ENCODE measurements at places on chromosomes 16 and 17.

GRCh38 chr16:86388976-86389375 lies 121.4 kb upstream of the FOXF1 start:
- no peak for DNase-seq

- DNase-seq, result no peak
Observed at GRCh38 chr17:69908626-69909368, 166.2 kb upstream of the KCNJ16 start.

GRCh38 chr17:19513897-19514488 lies 19.7 kb upstream of the SLC47A1 start:
- peak; percentile 22 for DNase-seq

- no peak for DNase-seq
Observed at GRCh38 chr17:61464843-61465180, 12.6 kb downstream of the TBX4 start.

GRCh38 chr17:17416007-17416399 lies 60.8 kb upstream of the MED9 start:
- DNase-seq, result no peak

- no peak for DNase-seq
Observed at GRCh38 chr16:57818377-57819064, 16.2 kb upstream of the KIFC3 start.

- DNase-seq, result peak; percentile 28
Observed at GRCh38 chr16:46908540-46909372, 24.6 kb downstream of the GPT2 start.

- DNase-seq, result no peak
Observed at GRCh38 chr16:31090540-31090939, 1.8 kb upstream of the PRSS53 start.

DNA sequence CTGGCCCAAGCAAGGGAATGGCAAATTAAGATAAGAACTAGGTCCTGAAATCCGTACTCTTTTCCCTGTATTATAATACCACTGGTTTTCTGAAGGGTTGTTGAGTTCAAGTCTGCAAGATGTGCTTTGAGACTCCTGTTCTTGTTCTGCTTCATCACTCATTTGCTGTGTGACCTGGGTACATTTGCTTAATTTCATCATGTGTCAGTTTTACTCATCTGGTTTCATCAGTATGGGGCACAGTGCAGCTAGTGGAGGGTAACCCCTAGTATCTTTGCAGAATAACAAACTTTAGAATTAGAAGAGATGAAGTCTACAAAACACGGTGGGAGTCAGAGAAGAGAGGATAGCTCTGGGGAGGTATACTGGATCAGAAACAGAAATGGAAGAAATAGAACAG lies 21.9 kb upstream of the EFCAB13 start:
- no peak for DNase-seq

- no peak for DNase-seq
Observed at GRCh38 chr16:49189286-49189685, 92.4 kb downstream of the CBLN1 start.
